ENCODE measurements at places on chromosomes 2 and 18.

DNA sequence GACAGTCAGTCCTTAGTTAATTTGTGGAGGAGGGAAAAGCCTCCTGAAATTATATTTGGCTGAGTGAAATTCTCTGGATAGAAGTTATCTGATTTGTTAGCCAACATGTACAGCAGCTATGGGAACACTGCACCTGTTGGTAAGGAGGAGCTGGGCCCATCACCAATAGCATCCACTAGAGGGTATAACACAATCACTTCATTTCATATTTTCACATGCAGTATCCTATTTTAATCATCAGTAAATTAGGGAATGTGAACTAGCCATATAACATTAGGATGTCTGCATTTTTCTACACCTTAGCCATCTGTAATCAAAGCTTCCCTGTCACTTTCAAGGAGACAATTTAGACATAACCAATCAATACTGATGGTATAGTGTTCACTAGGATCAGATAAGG is 818.4 kb upstream of the CDH2 start:
- DNase-seq, result no peak

DNA sequence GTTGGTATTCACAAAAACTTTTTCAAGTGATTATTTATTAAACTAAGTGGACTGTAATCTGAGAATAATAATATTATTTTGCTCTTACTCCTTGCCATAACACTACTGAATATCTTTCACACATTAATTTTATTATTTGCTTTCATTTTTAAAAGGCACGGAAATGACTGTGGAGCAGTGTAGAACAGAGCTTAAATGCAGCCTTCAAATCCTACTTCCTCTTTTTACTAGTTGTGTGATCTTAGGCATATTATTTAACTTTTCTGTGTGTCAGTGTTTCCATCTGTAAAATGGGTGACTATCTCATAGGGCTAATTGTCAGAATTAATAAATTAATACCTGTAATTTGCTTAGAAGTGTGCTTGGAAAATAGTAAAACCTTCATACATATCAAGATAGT is 55.5 kb upstream of the SLC8A1 start:
- DNase-seq, result no peak

- DNase-seq, result peak; percentile 48
Observed at GRCh38 chr2:101419096-101419663, 31.9 kb upstream of the CREG2 start.

GRCh38 chr18:7855028-7855427 is 287.9 kb downstream of the PTPRM start:
- DNase-seq, result no peak

- no peak for DNase-seq
Observed at GRCh38 chr2:188993247-188993646, 19.1 kb downstream of the COL3A1 start.

- no peak for DNase-seq
Observed at GRCh38 chr18:30132959-30133358, 909.6 kb downstream of the DSC3 start.

DNA sequence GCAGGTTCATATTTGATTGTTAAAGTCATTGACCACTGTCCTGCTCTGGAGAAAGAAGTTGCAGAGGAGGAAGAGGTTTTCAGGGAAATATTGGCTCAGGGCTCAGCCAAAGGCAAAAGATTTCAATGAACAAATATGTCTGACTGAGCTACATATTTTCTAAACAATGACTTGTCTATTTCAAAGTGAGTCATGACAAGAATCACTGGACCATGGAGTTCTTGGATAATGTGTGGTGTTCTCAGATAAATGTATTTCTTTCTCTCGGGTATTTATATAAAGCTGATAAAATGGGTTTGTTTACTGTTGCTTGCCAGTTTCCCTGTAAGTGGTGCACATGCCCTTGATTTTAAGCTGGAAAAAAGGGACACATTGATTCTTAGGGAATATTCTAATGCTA is 34.3 kb upstream of the RMP24 start:
- no peak for DNase-seq

- DNase-seq, result no peak
Observed at GRCh38 chr2:241724259-241724974, 10.0 kb upstream of the D2HGDH start.

GRCh38 chr2:110650346-110650745 is 27.5 kb downstream of the BUB1 start:
- DNase-seq, result no peak

DNA sequence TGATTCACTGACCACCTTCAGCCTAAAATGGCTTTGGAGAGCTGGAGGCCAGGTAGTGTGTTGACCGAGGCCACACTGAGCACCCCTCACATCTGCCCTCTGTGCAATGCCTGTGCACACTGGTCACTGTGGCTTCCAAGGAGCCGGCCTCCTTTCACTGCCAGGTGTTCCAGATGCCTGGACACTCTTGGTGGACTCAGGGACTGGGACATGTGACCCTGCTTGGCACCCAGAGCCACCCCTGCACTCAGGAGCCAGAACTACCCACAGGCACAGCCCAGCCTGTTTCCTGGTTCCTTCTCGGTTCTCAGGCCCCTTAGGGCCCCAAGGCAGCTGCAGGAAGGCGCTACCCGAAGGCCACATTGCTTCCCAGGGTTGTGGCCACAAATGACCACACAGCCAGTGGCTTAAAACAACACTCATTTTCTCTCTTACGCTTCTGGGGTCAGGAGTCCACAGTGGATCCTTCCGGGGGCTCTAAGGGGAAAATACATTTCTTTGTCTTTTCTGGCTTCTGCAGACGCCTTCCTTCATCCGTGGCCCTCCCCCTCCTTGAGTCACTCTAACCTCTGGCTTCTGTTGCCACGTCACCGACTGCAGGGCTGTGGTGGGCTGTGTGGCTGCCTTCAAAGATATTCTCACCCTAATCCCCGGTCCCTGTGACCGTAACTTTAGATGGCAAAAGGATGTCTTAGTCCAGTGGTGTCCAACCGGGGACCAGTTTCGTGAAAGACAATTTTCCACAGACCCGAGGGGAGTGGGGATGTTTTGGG is 78.6 kb downstream of the ASB1 start:
- DNase-seq, result no peak

All from hematopoietic multipotent progenitor cell treated with erythropoietin and hydrocortisone succinate and interleukin-3 and kit ligand, for 15 days (in vitro differentiated cells).